ENCODE measurements at places on chromosomes 4 and X.
A peak's percentile ranks its signal among the peaks of the same experiment; 100 is the strongest.

GRCh38 chr4:53169695-53170617 is 195.9 kb downstream of the SCFD2 start:
- no peak for DNase-seq

GRCh38 chr4:87101543-87102199 is 118.7 kb downstream of the KLHL8 start:
- DNase-seq, result no peak

DNA sequence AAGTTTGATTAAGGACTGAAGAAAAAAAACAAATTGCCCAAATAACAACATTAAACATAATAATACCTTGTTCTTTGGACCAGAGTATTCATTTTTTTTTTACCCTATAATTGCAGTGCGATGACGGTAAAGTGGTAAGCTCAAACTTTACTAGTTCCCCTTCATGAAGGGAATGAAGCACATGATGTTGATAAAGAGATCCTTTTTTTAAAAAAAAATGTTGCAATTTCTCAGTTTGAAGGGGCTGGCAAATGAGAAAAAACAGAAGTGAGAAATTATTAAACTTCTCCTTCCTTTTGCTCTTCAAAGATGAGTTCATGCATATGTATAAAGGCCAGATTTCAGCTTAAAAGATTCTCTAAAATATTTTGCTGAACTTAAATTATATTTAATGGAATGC is 231.7 kb downstream of the C4orf33 start:
- DNase-seq, result no peak

GRCh38 chr4:102157984-102158383 is 187.3 kb downstream of the SLC39A8 start:
- no peak for DNase-seq

DNA sequence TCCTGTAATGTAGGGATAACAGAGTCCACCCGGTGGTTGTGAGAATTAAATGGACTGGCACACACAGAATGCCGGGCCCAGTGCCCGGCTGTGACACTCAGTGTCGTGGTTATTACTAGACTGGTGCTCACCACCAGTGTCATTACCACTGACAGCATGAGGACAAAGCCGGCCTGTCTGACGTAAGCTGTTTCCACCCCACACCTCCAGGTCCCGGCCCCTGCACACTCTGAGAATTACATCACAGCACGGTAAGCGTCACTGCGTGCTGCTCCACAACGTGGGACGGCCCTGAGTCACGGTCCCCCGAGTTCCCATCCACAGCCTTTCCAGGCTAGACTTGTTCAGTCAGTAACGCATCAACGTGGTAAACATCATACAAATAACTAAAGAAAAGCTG is 22.9 kb downstream of the FAT1 start:
- no peak for DNase-seq

DNA sequence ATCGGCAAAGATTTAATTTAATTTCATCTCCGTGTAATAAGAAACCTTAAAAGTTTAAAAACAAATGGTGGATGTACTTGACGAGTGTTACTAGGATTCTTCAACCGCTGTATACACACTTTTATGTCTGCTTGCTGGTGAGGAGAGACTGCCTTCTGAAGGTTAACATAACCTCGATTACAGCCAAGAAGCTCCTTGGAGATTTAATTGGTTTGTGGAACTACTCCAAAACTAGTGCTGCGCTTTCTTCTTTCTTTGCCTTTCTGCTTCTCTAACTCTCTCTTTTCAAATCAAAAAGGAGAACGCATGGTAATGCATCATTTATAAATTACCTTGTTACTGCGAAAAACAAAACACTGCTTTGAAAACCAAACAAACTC is 109.0 kb downstream of the ANTXR2 start:
- DNase-seq, result no peak

DNA sequence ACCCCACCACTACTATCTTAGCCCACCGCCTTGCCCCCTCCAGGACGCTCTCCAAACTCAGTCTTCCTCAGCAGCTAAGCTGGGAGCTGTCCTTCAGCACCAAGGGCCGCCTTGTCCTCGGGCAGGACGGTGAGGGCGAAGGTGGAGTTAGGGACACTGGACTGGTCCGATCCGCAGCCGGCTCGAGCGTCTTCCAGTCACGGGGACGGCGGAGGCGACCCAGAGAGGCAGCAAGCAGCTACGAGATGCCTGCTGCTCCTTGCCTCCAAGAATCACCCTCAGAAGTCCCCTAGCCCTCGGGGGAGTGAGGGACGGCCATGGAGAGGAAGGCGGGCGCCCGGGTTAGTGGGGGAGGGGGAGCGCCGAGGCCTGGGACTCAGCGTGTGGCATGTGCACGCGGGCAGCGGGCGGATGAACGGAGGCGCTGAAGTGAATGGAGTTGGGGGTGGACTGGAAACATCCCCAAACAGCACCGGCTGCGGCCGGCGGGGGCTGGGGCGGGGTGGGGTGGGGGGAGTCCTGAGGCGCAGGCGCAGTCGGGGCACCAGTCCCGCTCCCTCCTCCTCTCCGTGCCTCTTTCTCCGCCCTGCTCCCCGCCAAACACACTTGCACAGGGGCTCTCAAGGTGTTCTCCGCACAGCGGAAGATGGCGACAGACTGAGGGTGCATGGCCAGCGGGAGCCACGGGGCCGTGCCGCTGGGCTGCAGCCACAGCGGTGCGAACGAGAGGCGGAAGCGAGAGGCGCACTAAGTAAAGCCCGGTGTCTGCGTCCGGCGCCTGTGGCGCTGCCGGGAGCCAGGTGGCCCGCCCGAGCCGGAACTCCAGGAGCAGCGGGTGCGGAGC is at the start of gene NALF2:
Gene NALF2, plus strand, starts transcription at position 545 of the 844 bp plus-strand sequence. CDS start 957 bp downstream, outside the sequence.
- DNase-seq, result peak; percentile 57

DNA sequence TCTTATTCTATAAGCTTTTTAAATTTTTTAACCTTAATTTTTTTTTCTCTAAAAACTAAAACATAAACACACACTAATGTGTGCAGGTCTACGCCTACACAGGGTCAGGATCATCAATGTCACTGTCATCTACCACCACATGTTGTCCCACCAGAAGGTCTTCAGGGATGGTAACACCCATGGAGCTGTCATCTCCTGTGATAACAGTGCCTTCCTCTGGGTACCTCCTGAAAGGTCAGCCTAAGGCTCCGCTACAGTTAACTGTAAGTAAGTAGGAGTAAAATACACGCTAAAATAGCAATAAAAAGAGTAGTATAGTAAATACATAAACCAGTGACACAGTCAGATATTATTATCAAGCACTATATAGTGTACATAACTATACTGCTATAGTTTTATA is 45.9 kb upstream of the GPRIN3 start:
- DNase-seq, result no peak

GRCh38 chr4:154126276-154126675 is 337.4 kb upstream of the SFRP2 start:
- no peak for DNase-seq

DNA sequence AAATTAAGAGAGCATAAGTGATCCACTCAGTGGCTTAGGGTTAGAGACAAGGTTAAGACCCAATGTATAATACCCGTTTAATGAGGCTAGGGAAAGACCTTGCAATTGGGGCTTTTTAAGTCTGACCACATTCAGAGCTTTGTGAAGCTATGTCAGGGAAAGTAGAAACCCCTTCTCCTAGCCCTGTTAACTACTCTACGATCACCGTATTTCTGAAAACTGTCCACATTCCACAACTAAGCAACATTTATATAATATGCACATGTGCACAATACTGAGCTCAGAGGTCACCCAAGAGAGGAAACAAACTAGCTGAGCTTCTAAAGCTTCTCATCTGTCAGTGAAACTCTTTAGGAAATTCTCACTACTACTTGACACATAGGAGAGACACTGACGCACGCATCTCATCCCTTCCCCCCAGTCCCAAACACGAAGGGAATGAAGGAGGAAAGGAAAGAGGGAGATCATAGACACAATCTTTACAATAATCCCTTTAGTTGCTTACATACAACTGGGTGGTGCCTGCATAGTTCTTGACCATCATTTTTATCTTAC is 56.2 kb downstream of the METTL14 start:
- DNase-seq, result no peak

DNA sequence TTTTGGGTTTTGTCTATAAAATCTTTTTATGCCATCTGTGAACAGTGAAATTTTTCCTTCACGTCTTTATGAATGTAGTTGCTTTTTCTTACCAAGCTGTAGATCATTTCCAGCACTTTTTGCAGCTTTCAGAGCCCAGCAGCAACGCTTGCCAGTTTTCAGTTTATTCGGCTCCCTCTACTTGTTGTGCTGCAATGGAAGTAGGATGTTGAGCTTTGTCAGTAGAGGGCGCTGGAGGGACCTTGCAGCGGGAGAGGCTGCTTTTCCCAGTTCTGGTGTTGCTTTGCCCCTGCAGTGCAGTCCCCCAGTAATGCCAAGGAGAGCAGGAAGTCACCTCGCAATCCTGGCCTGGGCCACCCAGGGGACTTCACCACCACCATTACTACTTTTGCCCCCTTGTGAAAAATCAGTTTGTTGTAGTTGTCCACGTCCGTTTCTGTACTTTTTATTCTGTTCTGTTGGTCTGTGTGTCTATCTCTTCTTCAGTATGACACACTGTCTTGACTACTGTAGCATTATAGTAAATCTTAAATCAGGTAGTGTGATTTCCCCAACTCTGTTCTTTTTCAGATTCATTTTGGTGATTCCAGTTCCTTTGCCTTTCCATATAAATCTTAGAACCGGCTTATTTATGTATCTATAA is 21.8 kb downstream of the CMC4 start:
- DNase-seq, result peak; percentile 30

- no peak for DNase-seq
Observed at GRCh38 chrX:153786669-153787068, 5.8 kb downstream of the SRPK3 start.

- DNase-seq, result no peak
Observed at GRCh38 chrX:150446151-150446550, 83.0 kb downstream of the MAMLD1 start.

- no peak for DNase-seq
Observed at GRCh38 chr4:46819095-46819494, 90.0 kb downstream of the COX7B2 start.

DNA sequence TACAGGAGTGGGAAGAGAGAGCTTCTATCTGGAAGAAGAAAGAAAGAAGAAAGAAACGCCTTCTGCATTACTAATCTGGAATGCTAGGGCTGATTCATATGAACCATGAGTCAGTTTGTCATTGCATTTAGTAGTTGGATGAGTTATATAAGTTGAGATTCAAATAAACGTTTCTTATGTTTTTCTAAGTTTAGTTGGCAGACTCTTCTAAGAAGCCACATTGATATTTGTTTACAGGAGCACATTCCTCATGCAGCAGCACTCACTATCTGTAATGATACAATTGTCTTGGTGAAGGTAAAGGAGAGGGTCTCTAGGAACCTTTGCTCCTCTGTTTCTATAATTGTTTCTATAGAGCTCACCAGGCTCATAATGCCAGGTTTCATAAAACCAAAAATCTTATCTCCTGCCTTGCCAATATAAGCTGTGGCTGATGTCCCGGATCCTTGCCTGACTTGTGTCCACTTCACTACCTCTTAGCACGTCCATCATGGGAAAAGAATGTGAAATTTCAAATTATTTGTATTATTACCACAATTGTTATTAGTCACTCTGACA is 39.5 kb downstream of the HOPX start:
- no peak for DNase-seq

DNA sequence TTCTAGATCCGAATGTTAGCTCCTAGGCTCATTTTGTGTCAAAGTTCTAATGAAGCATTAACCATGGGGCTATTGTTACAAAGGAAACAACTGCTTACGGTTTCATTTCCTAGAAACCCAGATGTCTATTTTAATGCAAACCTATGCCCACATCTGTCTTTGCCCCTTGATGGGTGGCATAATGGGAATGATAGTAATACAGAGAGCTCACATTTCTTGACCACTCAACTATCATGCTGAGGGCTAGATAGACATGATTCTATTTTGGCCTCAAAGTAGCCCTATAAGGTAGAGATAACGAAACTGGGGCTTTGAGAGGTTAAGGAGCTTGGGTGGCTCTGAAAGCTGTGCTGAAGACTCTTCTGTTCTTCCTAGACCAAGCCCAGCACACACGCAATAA is 1.9 kb downstream of the TLR7 start:
- no peak for DNase-seq

DNA sequence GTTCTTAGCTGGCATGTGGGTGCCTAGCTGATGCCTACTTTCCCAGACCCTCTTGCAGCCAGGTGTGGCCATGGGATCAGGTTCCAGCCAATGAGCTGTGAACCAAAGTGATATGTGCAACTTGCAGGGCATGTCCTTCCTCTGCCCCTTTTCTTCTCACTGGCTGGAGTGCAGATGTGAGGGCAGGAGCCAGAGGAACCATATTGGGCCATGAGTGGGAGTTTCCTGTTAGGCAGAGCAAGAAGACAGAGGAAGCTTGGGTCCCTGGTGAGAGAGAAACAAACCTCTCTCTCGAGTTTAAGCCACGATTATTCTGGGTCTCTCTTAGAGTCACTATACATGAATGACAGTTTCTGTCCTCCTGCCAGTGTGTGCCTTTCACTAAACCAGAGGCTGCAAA is 120.4 kb upstream of the STX18 start:
- DNase-seq, result no peak

DNA sequence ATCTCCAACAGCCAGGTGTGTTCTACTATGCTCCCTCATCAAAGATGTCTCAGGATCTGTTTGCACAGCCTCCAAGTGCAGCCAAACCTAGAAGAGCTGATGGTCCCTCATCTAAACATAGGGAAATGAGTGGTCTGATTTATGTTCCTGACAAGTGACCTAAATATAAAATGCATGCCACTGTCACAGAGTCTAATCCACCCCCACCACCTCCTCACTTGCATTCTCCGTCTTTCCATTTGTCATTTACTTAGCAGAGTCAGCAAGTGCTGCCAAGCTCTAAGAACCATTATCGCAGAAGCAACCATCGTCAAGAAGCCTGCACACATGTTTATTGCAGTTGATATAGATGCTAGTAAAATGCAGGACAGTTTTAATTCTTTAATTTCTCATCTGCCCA is 33.1 kb upstream of the VCX3A start:
- DNase-seq, result no peak

- no peak for DNase-seq
Observed at GRCh38 chr4:76292730-76293129, 13.8 kb upstream of the STBD1 start.

GRCh38 chr4:10082459-10083272 is 33.9 kb downstream of the WDR1 start:
- no peak for DNase-seq

DNA sequence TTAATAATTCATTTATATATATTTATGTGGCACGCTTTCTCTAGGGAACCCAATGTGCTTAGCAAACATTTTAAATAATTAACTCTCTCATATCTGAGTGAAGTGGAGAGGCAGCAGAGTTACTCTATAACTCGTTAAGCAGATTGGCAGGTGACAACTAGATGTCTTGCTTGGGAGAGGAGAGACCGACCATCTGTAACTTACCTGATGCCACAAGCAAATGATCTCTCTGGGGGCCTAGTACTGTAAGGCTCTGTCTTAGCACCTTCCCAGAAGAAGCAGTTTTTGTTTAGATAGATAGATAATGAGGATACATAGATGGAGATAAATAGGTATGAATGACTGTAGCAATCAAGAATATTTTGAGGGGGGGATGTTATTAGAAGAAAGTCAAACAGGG is 11.9 kb upstream of the SEL1L3 start:
- no peak for DNase-seq

- DNase-seq, result no peak
Observed at GRCh38 chr4:126223784-126224407, 909.1 kb downstream of the FAT4 start.

- DNase-seq, result no peak
Observed at GRCh38 chr4:92872604-92873003, 568.8 kb downstream of the GRID2 start.
